Activated T-cell treated with anti-CD3 and anti-CD28 coated beads, Interleukin-2, amount 50 U/mL, for 72 hours (primary cell): ENCODE measurements at places on chromosomes 3 and 15. TPM values are rescaled to one million over a fixed set of nuclear protein-coding genes. Genes with fewer than 3 reads are reported as not detected.

GRCh38 chr15:74716651-74717050, 8.7 kb downstream of the CYP1A1 start:
- H3K36me3 ChIP-seq = no peaks in the 10 kb centered on the region
- H3K27me3 ChIP-seq = no peaks in the 10 kb centered on the region
- H3K4me3 ChIP-seq = no peak overlapping the region
- H3K27ac ChIP-seq = no peak overlapping the region

Gene ITIH1
- total RNA-seq = not detected

GRCh38 chr15:62578546-62578945, 413.5 kb upstream of the C2CD4B start:
- H3K4me1 ChIP-seq = no peaks in the 10 kb centered on the region
- no peak for DNase-seq
- H3K4me3 ChIP-seq = no peak overlapping the region
- H3K27me3 ChIP-seq = peaks cover 8% of the 10 kb centered on the region
- no peaks in the 10 kb centered on the region for H3K36me3 ChIP-seq

DNA sequence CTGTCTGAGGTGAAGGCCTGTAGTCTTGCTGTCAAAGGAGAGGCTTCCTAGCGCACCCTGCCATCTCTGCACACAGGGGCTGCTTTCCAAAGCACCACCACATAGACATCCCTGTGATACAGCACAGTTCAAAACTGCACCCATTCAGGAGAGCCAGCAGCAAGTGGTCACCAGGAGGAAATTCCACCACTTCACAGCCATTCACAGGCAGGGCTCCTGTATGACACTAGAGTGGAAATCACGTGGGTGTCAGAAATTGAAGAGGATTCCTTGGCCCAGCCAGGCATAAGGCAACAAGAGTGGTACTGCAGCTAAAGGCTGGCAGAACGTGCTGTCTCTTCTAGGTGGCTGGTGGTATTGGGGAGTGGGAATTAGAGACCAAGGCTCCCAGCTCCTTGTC, 102.8 kb downstream of the RFTN1 start:
- H3K36me3 ChIP-seq = peaks cover 6% of the 10 kb centered on the region
- no peak overlapping the region for H3K27ac ChIP-seq
- no peak for DNase-seq
- H3K4me3 ChIP-seq = no peak overlapping the region
- peaks cover 39% of the 10 kb centered on the region for H3K4me1 ChIP-seq

GRCh38 chr3:136070953-136071949, 105.7 kb downstream of the PPP2R3A start:
- no peak for DNase-seq
- H3K27ac ChIP-seq = peak overlapping the region; percentile 6
- no peak overlapping the region for H3K4me3 ChIP-seq

- DNase-seq = no peak
- H3K4me1 ChIP-seq = no peaks in the 10 kb centered on the region
- no peaks in the 10 kb centered on the region for H3K27me3 ChIP-seq
- H3K4me3 ChIP-seq = no peak overlapping the region
- peaks cover 1% of the 10 kb centered on the region for H3K36me3 ChIP-seq
- no peak overlapping the region for H3K27ac ChIP-seq
These were observed 738.4 kb downstream of the CADM2 start for GRCh38 chr3:85697156-85697555.

GRCh38 chr3:25655659-25656058, 9.0 kb downstream of the TOP2B start:
- H3K27ac ChIP-seq = no peak overlapping the region
- no peaks in the 10 kb centered on the region for H3K36me3 ChIP-seq

GRCh38 chr3:139293665-139294023, 50.2 kb upstream of the MRPS22 start:
- no peak for DNase-seq
- no peak overlapping the region for H3K27ac ChIP-seq
- no peaks in the 10 kb centered on the region for H3K27me3 ChIP-seq
- no peaks in the 10 kb centered on the region for H3K36me3 ChIP-seq

GRCh38 chr3:69579306-69580041, 159.8 kb upstream of the MITF start:
- no peaks in the 10 kb centered on the region for H3K36me3 ChIP-seq
- H3K4me3 ChIP-seq = no peak overlapping the region
- H3K27ac ChIP-seq = peak overlapping the region; percentile 70
- no peaks in the 10 kb centered on the region for H3K4me1 ChIP-seq

Gene NEK10
- 0.09 TPM for total RNA-seq

Gene CACNA2D2
- 3.3 TPM for total RNA-seq

GRCh38 chr3:133246773-133247172, 153.1 kb upstream of the BFSP2 start:
- peaks cover under 1% of the 10 kb centered on the region for H3K4me1 ChIP-seq
- H3K27me3 ChIP-seq = peaks cover 13% of the 10 kb centered on the region
- no peak for DNase-seq

Gene MKRN3
- 2.0 TPM for total RNA-seq

DNA sequence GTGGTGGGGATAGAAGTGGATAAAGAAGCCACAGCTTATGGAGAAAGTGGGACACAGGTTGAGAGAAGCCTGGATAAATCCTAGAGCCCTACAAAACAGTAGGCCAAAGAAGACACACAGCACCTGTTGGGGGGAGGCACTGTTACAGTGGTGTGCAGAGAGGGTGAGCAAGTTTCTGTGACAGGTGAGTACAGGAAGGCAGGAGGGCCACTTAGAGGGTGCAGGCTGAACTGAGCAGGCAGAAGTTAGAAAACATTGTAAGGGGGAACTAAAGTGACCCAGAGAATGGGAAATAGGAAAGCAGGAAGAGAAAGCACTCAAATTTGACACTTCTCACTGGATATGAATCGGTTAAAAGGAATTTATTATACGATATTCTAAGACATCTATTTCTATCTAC, 146.1 kb upstream of the TMCO5A start:
- no peak overlapping the region for H3K27ac ChIP-seq
- no peaks in the 10 kb centered on the region for H3K4me1 ChIP-seq
- no peaks in the 10 kb centered on the region for H3K36me3 ChIP-seq
- H3K27me3 ChIP-seq = no peaks in the 10 kb centered on the region
- no peak overlapping the region for H3K4me3 ChIP-seq
- no peak for DNase-seq

Gene PLSCR2
- total RNA-seq = not detected

Gene WNT7A
- 0.58 TPM for total RNA-seq

DNA sequence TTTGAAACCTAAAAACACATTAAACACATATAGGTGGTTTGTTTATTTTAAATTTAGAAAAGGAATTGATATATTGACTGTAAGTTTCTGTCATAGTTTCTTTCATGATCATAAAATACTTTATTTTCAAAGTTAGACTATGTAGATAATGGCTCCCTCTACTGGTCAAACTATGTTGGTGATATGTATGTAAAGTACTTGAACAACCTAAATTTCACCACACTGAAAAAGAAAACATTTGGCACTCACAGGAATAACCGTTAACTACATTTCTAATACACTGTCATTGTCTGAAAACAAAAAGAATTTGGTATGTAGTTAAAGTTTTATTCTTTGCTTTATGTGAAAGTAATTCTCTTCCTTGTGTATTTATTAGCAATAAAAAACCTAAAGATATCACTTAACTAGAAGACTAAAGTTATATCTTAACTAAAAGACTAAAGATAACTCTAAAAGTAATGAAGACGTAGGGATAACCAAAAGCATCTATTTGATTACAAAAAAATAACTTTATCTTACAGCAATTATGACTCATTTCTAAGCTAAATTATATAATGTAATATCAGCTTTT, 427.5 kb downstream of the VGLL3 start:
- H3K4me1 ChIP-seq = no peaks in the 10 kb centered on the region
- DNase-seq = no peak
- no peak overlapping the region for H3K27ac ChIP-seq
- no peaks in the 10 kb centered on the region for H3K27me3 ChIP-seq

- H3K4me3 ChIP-seq = no peak overlapping the region
- peaks cover 5% of the 10 kb centered on the region for H3K27me3 ChIP-seq
- no peaks in the 10 kb centered on the region for H3K4me1 ChIP-seq
- H3K27ac ChIP-seq = no peak overlapping the region
- no peaks in the 10 kb centered on the region for H3K36me3 ChIP-seq
- DNase-seq = no peak
These were observed 15.2 kb downstream of the PRICKLE2 start for GRCh38 chr3:64209866-64210621.

DNA sequence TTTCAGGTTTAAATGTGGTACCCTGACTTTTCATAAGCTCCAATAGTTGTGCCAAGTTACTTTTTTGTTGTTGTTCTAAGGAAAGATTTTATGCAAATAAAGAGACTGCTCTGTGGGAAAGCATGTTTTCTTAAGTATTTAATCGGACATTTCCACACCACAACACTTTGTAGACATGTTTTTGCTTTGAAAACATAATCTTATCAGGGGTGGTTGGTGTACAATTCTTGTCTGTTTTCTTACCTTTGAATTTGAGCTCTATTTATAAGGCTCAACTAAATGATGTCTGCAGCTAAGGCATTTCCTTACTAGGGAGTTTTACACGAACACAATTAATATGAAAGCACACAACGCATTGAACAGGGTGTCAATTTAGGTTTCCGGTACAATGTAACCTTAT, 81.5 kb upstream of the CDIN1 start:
- no peak for DNase-seq
- no peaks in the 10 kb centered on the region for H3K36me3 ChIP-seq
- no peak overlapping the region for H3K4me3 ChIP-seq
- no peaks in the 10 kb centered on the region for H3K4me1 ChIP-seq
- H3K27me3 ChIP-seq = peaks cover 17% of the 10 kb centered on the region

- no peak for DNase-seq
- peaks cover 19% of the 10 kb centered on the region for H3K36me3 ChIP-seq
- H3K4me3 ChIP-seq = no peak overlapping the region
- H3K27ac ChIP-seq = no peak overlapping the region
- H3K4me1 ChIP-seq = peaks cover 10% of the 10 kb centered on the region
These were observed 49.7 kb downstream of the SLC6A6 start for GRCh38 chr3:14451844-14452739.

GRCh38 chr3:184283681-184284080, 7.9 kb downstream of the ECE2 start:
- no peak overlapping the region for H3K4me3 ChIP-seq
- H3K4me1 ChIP-seq = no peaks in the 10 kb centered on the region
- H3K36me3 ChIP-seq = no peaks in the 10 kb centered on the region
- peaks cover 23% of the 10 kb centered on the region for H3K27me3 ChIP-seq

Gene CA12
- 2.4 TPM for total RNA-seq

- H3K4me3 ChIP-seq = no peak overlapping the region
- no peak for DNase-seq
- no peak overlapping the region for H3K27ac ChIP-seq
- no peaks in the 10 kb centered on the region for H3K27me3 ChIP-seq
- peaks cover 1% of the 10 kb centered on the region for H3K36me3 ChIP-seq
These were observed 82.0 kb downstream of the CNTN3 start for GRCh38 chr3:74532446-74532845.

Gene GREM1
- total RNA-seq = 0.25 TPM

Gene GOLGA8G
- not detected for total RNA-seq

- no peaks in the 10 kb centered on the region for H3K27me3 ChIP-seq
- DNase-seq = no peak
- H3K27ac ChIP-seq = peak overlapping the region; percentile 59
- peaks cover 3% of the 10 kb centered on the region for H3K36me3 ChIP-seq
These were observed 4.9 kb downstream of the ZBTB38 start for GRCh38 chr3:141373232-141373631.

GRCh38 chr3:24686808-24687207, 192.2 kb upstream of the THRB start:
- no peak overlapping the region for H3K4me3 ChIP-seq
- H3K36me3 ChIP-seq = no peaks in the 10 kb centered on the region
- peak; percentile 15 for DNase-seq
- no peaks in the 10 kb centered on the region for H3K4me1 ChIP-seq
- H3K27ac ChIP-seq = no peak overlapping the region

DNA sequence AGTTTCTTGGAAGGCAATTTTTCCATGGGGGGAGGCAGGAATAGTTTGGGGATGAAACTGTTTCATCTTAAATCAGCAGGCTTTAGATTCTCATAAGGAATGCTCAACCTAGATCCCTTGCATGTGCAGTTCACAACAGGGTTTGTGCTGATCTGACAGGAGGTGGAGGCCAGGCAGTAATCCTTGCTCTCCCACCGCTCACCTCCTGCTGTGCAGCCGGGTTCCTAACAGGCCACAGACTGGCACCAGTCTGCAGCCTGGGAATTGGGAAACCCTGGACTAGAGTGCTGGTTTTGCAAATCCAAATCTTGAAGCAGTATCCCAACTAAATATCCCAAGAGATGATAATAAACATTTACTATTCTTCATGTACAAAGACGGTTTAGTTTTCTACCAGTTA, 256.3 kb upstream of the TMCO5A start:
- H3K4me1 ChIP-seq = no peaks in the 10 kb centered on the region
- H3K27ac ChIP-seq = no peak overlapping the region
- DNase-seq = no peak
- no peaks in the 10 kb centered on the region for H3K36me3 ChIP-seq
- H3K4me3 ChIP-seq = no peak overlapping the region
- H3K27me3 ChIP-seq = no peaks in the 10 kb centered on the region

Gene SNURF
- total RNA-seq = 7.5 TPM

Gene FOXL2NB
- not detected for total RNA-seq

- H3K4me3 ChIP-seq = no peak overlapping the region
- no peaks in the 10 kb centered on the region for H3K36me3 ChIP-seq
- no peak overlapping the region for H3K27ac ChIP-seq
- no peaks in the 10 kb centered on the region for H3K4me1 ChIP-seq
- no peaks in the 10 kb centered on the region for H3K27me3 ChIP-seq
These were observed 486.0 kb upstream of the ADAMTS9 start for GRCh38 chr3:65173841-65174240.

DNA sequence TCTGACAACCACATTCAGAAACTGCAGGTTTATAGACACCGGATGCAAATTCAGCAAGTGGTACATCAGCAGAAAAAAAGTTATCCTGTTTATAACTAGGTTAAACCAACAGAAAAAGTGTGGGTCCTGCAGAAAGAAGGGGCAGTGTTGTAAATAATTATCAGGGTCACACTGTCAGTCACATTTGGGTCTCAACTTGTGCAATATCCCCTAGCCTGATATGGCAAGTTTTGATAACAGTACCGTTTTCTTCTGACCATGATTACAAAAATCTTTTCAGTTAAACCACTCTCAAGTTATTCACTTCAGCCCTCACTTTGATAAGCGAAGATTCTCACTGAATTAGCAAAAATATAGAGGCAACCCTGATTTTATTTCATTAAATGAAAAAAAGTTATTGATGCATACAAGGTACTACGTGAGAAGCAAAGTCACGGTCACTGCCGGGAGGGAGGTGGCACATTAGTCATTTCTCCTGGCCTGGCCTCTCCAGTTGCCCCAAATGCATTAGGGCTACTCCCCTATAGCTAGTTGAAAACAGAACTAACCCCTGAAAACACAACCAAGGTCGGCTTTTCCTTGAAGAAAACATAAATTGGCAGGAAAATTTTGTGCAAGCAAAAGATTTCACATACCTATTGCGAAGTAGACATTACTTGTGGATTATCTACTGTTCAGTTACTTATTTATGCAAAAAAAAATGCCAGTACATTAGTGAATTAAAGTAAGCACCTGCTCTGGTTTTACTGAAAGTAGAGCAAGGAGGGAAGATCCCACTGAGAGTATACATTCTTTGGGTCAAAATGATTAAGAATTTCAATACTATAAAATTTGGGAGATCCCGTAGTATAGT, 28.6 kb downstream of the IL5RA start:
- DNase-seq = no peak
- no peak overlapping the region for H3K27ac ChIP-seq
- H3K36me3 ChIP-seq = no peaks in the 10 kb centered on the region
- H3K4me1 ChIP-seq = no peaks in the 10 kb centered on the region
- H3K27me3 ChIP-seq = peaks cover 8% of the 10 kb centered on the region

Gene AMIGO3
- 0.19 TPM for total RNA-seq

Gene ACKR4
- total RNA-seq = not detected

GRCh38 chr3:67863869-67864268, 209.5 kb upstream of the SUCLG2 start:
- no peak for DNase-seq
- H3K36me3 ChIP-seq = no peaks in the 10 kb centered on the region
- peaks cover 2% of the 10 kb centered on the region for H3K4me1 ChIP-seq
- H3K27ac ChIP-seq = no peak overlapping the region
